Left ventricle myocardium inferior (tissue), 1 donor: ENCODE measurements at places on chromosomes 13 and 19. TPM values are rescaled to one million over a fixed set of nuclear protein-coding genes. Genes with fewer than 3 reads are reported as not detected.
A peak's percentile ranks its signal among the peaks of the same experiment; 100 is the strongest.

DNA sequence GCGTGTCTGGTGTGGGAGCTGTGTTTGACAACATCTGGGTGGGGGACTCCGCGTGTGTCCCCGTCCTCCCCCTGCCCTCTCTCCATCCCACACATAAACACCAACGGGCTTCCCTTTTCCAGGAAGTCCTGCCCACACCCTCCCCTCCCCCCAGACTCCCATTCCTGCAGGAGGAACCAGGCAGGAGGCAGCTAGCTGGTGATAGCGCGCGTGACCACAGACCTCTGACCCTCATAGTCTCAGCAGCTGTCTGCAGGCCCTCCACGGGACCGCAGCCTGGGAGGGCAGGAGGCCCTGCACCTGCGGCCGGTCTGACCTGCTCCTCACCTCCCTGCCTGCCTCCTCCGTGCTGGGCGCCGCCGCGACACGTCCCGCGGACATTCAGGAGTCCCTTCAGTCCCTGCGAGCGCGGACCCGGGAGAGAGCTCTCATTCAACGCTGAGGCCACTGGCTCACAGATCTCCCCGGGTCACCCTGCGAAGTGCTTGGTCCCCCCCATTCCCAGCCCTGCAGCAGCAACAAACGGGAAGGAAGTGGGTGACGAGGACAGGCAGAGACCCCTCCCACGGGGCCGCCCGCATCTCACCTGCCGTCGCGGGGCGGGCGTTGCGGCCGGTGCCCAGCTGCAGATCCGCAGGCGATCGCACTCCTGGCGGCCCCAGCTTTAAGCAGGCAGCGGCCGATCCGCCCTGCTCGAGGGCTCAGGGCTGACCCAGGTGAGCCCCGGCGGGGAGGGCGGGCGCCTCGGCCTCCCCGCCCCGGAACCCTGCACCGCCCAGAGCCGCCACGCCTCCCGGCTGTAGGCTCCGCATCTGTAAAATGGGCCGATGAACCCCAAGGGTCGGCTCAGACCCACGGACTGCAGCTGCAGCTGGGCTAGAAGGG, 1.1 kb upstream of the ACP5 start:
- peak; percentile 42 for DNase-seq

Gene ODAD3
- 0.77 TPM for total RNA-seq

DNA sequence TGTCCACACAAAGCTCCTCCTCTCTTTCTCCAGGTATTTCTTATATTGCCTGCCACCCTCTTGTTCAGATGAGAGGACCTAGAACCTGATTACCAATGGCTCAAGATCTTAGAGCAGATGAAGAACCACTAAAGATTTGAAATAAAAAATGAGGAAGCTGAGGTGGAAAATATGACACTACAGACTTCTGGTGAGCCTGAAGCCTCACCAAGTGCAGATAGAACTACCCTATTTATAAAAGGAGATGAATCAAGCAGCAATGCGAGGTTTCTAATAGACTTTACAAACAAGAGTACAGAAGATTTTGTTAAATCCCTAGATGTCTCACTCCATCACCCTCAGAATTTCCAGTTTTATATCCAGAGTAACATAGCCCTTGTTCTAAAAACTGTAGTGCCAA, 345.8 kb downstream of the TBC1D4 start:
- no peak for DNase-seq

Gene KLK4
- total RNA-seq, result not detected

Gene ZNF428
- total RNA-seq, result 32.3 TPM

GRCh38 chr19:33377586-33378475, 4.3 kb downstream of the CEBPG start:
- no peak for DNase-seq

DNA sequence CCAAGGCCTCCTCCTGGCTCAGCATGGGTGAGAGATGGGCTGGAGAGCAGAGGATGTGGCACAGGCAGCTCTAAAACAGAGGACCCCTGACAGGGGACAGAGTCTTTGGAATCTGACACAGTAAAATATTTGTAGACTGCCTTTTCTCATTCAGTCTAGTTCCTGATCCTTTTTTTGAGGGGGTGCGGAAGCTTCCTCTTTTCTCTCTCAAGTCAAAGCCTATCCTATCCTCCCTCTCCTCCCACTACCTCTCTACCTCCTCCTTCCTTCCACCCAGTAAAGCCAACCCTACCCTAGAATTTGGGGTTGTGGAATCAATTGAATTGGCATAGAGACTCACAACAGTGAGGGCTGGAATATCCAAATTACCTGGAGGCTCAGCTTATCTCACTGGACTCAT, 82.0 kb downstream of the TEX26 start:
- no peak for DNase-seq

Gene ZNF491
- 2.4 TPM for total RNA-seq

Gene ZNF490
- total RNA-seq, result 4.1 TPM

Gene GYS1
- total RNA-seq, result 138 TPM

Gene FUT2
- total RNA-seq, result not detected

GRCh38 chr19:6803036-6803404, 30.5 kb downstream of the VAV1 start:
- DNase-seq, result no peak

- DNase-seq, result no peak
These were observed 41.2 kb downstream of the STARD13 start for GRCh38 chr13:33244210-33244906.

- DNase-seq, result no peak
These were observed 1.0 kb downstream of the AMH start for GRCh38 chr19:2249880-2250765.

DNA sequence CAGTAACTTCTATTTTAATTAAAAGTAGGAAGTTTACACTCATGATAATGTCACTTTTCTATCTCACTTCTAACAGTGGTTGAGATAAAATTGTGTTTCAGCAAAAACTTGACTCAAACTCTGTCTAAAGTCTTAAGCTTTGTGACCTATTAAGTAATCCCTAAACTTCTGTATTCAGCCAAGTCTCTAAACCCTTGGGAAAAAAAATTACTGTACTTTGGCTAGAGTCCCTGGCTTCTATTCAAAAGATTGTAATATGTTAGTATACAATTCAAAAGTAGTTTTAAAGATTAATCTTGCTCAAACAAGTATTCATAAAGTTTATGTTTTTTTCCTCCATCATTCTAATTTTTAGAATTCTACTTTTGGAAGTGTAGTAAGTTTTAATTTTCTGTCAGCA, 1248.8 kb downstream of the UQCRFS1 start:
- DNase-seq, result no peak

Gene SLC8A2
- total RNA-seq, result 0.30 TPM

DNA sequence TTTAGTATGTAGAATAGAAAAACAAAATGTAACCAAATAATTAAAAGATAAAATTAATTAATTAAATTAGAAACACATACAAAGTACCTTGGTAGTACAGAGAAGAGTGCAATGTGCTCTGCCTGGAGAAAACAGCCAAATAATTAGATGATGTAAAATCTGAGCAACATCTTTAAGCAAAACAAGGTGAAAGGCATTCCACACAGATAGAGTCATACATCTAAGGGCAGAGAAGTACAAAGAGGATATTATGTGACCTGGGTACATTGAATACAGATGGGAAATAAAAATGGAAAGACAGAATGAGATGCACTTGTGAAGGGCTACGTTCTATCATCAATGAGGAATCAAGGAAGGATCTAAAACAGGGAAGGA, 25.2 kb upstream of the FNDC3A start:
- DNase-seq, result no peak

GRCh38 chr13:112331675-112332074, 44.5 kb upstream of the SPACA7 start:
- DNase-seq, result no peak

Gene ZNF880
- total RNA-seq, result 24.7 TPM

- no peak for DNase-seq
These were observed 337.8 kb downstream of the IRS2 start for GRCh38 chr13:109448629-109449028.

DNA sequence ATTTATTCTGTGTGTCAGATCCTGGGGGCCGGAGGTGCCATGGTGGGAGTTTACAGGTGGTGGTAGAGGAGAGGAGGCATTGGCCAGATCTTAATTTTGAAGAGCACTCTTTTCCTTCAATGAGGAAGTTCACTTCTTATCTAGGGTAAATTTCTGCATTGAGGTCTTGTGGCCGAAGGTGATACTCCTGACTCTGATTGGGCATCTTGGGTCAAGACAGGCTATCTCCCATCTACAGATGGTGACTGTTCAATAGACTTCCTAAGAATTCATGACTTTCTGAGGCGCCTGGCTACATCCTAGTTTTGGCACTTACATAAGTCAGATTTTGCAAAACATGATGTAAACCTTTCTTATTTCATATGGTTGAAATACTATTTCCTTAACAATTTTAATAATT, 135.2 kb downstream of the SUCLA2 start:
- no peak for DNase-seq

DNA sequence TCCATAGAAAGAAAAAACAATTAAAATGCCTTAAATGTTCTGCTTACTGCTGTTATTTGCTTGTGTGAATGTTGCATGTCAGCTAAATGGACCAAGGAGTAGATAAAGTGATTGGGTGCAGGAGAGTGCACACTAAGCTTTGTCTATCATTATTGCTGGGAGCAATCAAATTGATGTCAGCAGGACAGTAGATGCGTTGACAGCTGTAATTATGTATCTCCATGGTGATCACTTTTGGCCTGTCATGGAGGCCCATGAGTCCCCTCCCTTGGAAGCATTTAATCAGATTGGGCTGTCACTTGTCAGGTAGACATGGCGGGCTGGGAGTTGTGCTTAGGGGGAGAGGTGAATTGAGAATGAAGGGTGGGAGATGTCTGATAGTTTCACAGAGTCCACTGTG, 215.3 kb downstream of the PCCA start:
- DNase-seq, result no peak

DNA sequence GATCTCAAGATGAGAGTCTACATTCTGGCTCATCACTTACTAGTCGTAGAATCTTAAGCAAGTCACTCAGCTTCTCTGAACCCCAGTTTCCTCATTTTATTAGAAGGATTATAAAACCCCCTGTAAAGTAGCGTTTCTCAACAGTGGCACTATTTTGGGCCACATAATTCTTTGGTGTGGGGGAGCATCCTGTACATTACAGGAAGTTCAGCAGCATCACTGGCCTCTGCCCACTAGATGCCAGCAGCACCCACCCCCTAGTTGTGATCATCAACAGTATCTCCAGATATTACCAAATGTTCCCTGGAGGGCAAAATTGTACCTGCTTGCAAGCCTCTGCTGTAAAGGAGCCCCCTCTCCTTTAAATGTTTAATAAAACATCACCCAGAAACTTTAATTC, 22.6 kb downstream of the STARD13 start:
- DNase-seq, result no peak

DNA sequence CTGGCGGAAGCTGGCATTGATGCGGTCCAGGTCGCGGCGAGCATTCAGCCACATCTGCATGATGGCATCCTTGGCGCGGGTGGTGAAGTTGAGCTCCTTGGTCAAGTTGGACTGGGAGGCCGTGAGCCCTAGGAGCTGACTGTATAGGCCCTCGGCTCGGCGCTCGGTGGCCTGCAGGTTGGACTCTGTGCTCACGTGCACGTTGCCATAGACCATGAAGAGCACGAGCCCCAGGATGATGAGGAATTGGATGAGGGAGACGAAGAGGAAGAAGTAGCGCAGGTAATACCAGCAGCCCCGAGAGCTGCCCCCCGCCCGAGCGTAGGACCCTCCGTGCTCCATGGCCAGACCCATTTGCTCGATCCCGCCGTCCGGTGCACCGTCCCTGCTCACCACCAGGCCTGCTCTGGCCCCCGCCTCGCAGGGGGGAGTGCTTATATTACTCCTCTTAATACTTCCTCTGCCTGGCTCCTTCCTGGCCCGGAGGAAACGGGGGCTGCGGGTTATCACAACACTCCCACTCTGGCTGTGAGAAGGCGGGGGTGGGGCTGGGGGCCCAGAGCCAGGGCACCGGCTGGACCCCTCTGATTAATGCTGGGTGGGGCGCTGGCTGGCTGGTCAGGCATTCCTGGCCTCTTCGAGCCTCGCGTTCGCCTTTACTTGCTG, at the start of gene PLVAP:
PLVAP (minus strand) TSS at position 408 of the 666 bp plus-strand sequence; CDS start at position 354, 54 bp downstream.
- DNase-seq, result peak; percentile 36

Gene ZNF555
- total RNA-seq, result 8.9 TPM

- DNase-seq, result no peak
These were observed 303.1 kb downstream of the PCDH9 start for GRCh38 chr13:66926851-66927524.

DNA sequence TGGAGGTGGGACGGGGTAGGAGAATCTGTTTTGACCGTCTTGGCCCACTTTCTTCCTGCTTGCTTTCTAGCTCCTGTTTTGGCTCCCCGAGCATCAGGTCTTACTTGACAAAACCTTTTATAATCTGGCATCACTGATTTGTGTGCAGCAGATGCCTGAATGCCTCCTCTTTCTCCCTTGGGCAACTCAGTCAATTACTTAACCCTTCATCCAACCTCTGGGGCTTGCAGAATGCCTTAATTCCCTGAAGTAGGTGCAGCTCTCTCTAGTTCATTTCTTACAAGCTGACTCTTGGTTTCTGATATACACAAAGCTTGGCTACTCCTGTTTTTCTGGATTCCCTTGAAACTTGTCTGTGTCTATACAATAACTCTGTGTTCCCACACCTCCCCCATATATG, 5.7 kb upstream of the NUP58 start:
- no peak for DNase-seq

Gene SMIM17
- total RNA-seq, result not detected
